AG04449 (cell line): ENCODE measurements at places on chromosomes 13 and 19.

DNA sequence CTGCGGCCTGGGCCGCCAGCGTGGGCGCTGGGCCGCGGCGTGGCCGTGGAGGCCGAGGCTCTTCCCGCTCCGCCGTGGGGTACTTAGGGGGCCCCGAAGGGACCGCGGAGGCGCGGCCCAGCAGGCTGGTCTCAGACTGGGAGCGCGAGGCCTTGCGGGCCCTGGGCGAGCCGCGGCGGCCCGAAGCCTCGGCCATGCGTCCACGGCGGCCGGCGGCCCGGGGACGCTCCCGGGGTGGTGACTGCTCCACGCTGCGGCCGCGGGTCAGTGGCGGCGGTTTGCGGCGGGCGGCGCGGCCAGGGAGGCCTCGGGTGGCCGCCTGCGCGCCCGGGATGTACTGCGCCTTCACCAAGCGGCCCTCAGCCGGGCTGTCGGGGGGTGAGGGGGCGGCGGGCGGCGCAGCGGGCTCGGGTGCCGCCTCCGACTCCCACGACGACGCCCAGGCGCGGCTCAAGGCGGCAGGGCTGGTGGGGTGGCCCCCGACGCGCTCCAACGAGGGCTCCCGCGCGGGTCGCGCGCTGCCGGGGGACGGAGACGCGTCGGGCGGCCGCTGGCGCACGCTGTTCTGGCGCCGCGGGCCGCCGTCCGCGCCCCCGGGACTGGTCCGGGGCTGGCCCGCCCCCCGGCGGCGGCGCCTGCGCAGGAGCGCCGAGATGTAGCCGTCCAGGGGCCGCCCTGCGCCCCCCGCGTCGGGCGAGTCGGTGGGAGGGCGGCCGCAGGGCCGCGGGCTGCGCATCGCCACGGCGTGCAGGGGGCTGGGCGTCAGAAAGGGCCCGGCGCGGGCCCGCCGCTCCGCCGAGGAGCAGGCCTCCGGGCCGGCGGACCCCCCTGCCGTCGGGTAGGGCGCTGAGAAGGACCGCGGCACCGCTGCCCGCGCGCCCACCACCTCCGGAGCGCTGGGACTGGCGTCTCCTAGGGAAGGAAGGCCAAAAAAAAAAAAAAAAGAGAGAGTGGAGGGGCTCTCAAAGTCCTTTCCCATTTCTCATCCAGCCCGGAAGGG lies 11.7 kb downstream of the DACT3 start:
- no peak for DNase-seq

- no peak for DNase-seq
Observed at GRCh38 chr13:114025714-114026431, 52.0 kb upstream of the C13orf46 start.

DNA sequence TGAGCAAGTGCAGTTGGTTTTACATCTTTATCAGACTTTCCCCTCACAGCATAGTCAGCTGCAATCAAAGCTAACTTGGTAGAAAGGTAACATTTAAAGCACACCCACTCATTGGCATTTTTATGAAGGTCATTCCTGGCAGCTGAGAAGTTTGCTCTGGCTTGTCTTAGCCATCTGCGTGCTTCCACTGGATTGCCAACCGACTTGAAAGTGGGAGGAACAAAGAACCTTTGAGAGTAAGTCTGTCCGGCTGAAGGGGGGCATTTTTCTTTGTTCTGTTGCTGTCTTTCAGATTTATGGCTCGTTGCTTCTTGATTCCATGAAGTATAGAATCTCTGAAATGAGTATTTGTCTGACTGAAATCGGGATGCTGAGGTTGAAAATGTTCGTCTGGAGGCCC lies 103.1 kb downstream of the SACS start:
- no peak for DNase-seq

DNA sequence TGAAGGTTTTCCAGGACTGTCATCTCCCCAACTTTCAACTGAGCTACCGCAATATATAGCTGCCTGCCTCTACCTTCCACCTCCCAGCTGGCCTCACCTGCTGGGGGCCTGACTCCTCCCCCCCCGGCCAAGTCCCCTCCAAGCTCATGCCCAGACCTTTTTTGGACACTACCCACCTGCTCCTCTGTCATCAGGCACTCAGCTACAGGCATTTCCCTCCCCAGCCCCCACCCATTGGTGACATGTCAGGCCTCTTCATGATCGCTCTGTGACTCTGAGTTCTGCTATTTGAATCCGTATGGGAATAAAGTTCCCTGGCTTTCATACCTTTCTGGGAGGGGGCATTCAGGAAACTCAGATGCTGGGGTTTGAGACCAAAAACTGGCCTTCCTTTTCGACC lies 1.8 kb downstream of the PRKACA start:
- DNase-seq = no peak

DNA sequence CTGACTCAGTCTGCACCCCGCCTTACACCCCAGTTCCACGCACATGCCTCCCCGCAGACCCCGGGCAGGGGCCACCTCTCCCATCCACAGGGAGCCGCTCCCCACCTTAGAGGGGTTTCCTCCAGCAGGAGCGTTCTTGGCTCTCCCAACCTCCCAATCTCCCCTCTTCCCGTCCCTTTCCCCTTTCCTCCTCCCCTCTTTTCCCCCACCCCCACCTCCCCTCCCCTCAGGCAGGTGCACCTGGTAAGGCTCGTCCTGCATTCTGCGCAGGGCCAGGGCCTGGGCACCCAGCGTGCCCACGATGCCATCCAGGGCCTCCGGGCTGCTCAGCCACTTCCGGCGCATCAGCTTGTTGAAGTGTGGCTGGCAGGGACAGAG lies 27.3 kb downstream of the EXOC3L2 start:
- DNase-seq = no peak

GRCh38 chr19:12723381-12723640 lies 421 bp downstream of the TNPO2 start:
- DNase-seq = no peak

GRCh38 chr19:42657556-42657955 lies 62.8 kb upstream of the CEACAM8 start:
- DNase-seq = no peak
